A549 treated with ZK216348 at 1 μM for 4 hours (cell line): ENCODE measurements at places on chromosomes 3 and 15. TPM values are rescaled to one million over a fixed set of nuclear protein-coding genes. Genes with fewer than 3 reads are reported as not detected.

Gene KCNH8
- not detected in 5 replicates for total RNA-seq

Gene UBA7
- total RNA-seq: 0.47 to 1.1 TPM (median 0.54 TPM) in 5 replicates

Gene IP6K1
- total RNA-seq: 13.7 to 26.5 TPM (median 21.9 TPM) in 5 replicates

Gene CHRNB4
- total RNA-seq: 0.39 to 1.8 TPM (median 0.80 TPM) in 5 replicates

Gene GRM2
- 0.07 to 0.24 TPM (median 0.08 TPM) in 3 of 5 replicates, not detected in the others for total RNA-seq

Gene CFAP44
- total RNA-seq: 0.93 to 2.8 TPM (median 1.7 TPM) in 5 replicates

Gene PPP1R14D
- total RNA-seq: 0.24 to 0.41 TPM in 2 of 5 replicates, not detected in the others

Gene WNT5A
- total RNA-seq: 0.66 to 1.3 TPM (median 1.1 TPM) in 5 replicates

Gene RBM6
- 25.0 to 32.5 TPM (median 28.7 TPM) in 5 replicates for total RNA-seq

Gene GUCA1C
- not detected in 5 replicates for total RNA-seq

Gene AHSG
- total RNA-seq: 0.18 to 0.29 TPM in 2 of 5 replicates, not detected in the others
